Breast epithelium (tissue), 4 donors: ENCODE measurements at places on chromosomes 12 and 14.

DNA sequence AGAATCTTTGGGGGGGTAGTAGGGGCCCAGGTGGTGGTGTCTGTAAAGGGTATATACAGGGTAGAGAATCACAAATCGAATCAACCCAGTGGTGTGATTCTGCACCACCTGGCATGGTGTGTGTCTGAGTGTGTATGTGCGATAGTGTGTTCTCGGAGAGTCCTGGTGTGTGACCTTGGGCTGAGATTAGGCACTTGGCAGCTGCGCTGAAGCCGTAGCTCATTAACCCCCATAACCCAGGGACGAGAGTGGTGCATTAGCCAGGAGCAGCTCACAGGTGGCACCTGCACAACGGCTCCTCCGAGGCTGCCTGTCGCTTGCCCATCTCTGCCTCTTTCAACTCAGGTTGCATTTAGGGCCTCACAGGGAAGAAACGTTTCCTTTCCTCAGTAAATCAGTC lies 15.6 kb upstream of the TESC start:
- H3K4me3 ChIP-seq: no peak overlapping the region
- no peaks in the 10 kb centered on the region for H3K36me3 ChIP-seq
- H3K27ac ChIP-seq: no peak overlapping the region

DNA sequence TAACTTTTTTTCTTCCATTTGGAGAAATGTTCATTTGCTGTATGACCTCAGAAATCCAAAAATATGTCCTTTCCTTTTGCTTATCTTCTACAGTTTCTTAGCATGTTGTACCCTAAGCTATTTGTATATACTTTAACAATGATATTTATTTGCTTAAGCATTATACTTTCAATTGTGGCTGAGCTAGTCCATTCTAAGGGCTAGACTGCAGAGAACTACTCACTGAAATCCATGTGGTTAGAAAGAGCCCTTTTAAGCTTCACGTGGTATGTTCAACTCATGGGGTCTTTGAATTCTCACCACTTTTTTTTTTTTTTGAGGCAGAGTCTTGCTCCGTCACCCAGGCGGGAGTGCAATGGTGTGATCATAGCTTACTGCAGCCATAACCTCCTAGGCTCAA lies 122.5 kb downstream of the HMGA2 start:
- H3K27me3 ChIP-seq: no peaks in the 10 kb centered on the region
- H3K4me1 ChIP-seq: no peaks in the 10 kb centered on the region
- H3K27ac ChIP-seq: no peak overlapping the region
- no peak overlapping the region for H3K4me3 ChIP-seq

- no peak for DNase-seq
- no peak overlapping the region for H3K27ac ChIP-seq
- H3K36me3 ChIP-seq: peaks cover 13% of the 10 kb centered on the region
- H3K4me1 ChIP-seq: no peaks in the 10 kb centered on the region
- no peak overlapping the region for H3K4me3 ChIP-seq
Observed at GRCh38 chr12:112239020-112239419, 113.7 kb downstream of the TRAFD1 start.

GRCh38 chr14:98198385-98198784 lies 1073.6 kb downstream of the BCL11B start:
- H3K27me3 ChIP-seq: no peaks in the 10 kb centered on the region
- no peak overlapping the region for H3K27ac ChIP-seq
- DNase-seq: no peak
- H3K4me1 ChIP-seq: no peaks in the 10 kb centered on the region

- H3K36me3 ChIP-seq: no peaks in the 10 kb centered on the region
- H3K4me3 ChIP-seq: peak overlapping the region; percentile 30
- DNase-seq: no peak
- peak overlapping the region; percentile 82 for H3K27ac ChIP-seq
Observed at GRCh38 chr12:54412786-54413185, 6.3 kb downstream of the ITGA5 start.

DNA sequence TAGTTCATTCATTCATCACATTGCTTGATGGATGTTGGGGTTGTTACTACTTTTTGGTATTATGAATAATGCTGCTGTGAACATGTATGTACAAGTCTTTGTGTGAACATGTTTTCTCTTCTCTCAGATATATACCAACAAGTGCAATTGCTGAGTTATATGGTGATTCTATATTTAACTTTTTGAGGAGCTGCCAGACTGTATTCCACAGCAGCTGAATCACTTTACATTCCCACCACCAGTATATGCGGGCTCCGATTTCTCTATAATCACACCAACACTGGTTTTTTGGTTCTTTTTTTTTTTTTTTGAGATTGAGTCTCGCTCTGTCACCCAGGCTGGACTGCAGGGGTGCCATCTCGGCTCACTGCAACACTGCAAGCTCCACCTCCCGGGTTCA lies 22.2 kb upstream of the PLEKHG6 start:
- H3K27ac ChIP-seq: no peak overlapping the region
- no peaks in the 10 kb centered on the region for H3K27me3 ChIP-seq
- no peak overlapping the region for H3K4me3 ChIP-seq
- no peaks in the 10 kb centered on the region for H3K36me3 ChIP-seq

DNA sequence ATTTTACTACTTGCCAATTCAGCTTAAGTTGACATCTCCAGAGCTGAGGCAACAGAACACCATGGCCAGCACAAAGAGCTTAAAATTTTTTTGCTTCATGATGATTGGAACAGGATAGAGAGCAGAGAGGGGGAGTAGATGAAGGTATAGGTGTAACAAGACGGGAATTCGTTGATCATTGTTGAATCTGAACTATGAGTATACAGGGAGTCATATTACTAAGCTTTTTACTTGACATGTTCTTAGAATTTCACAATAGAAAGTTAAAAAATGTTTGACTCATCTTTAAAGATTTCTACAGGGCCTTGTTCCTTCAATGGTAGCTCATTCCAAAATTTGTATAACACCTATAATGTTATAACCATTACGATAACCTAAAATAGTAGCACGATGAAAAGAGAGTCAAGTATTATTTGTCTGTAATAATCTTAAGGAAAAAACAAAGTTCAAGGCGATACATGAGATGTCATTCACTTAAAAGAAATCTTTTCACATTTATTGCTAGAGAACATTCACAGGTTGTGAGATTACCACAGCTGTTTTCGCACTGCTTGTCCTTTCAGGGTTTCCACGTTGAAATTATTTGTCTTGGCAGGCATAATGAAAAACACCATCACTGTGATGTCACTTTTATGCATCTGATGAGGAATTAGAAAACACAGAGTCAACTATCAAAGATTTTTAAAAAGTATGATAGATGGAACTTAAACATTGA lies 33.9 kb downstream of the SPX start:
- no peak overlapping the region for H3K4me3 ChIP-seq
- H3K4me1 ChIP-seq: no peaks in the 10 kb centered on the region
- DNase-seq: no peak
- H3K36me3 ChIP-seq: no peaks in the 10 kb centered on the region
- H3K27ac ChIP-seq: no peak overlapping the region
- H3K27me3 ChIP-seq: no peaks in the 10 kb centered on the region

- H3K27ac ChIP-seq: no peak overlapping the region
- no peaks in the 10 kb centered on the region for H3K27me3 ChIP-seq
- H3K4me1 ChIP-seq: no peaks in the 10 kb centered on the region
- no peak overlapping the region for H3K4me3 ChIP-seq
- no peaks in the 10 kb centered on the region for H3K36me3 ChIP-seq
- no peak for DNase-seq
Observed at GRCh38 chr14:77219591-77219990, 38.0 kb downstream of the TMEM63C start.

GRCh38 chr12:64450711-64451486 lies 1.0 kb upstream of the TBK1 start:
- no peaks in the 10 kb centered on the region for H3K36me3 ChIP-seq
- H3K27me3 ChIP-seq: no peaks in the 10 kb centered on the region

- no peaks in the 10 kb centered on the region for H3K27me3 ChIP-seq
- H3K36me3 ChIP-seq: no peaks in the 10 kb centered on the region
- DNase-seq: peak; percentile 81
- H3K4me1 ChIP-seq: peaks cover 11% of the 10 kb centered on the region
- peak overlapping the region; percentile 77 for H3K27ac ChIP-seq
- H3K4me3 ChIP-seq: no peak overlapping the region
Observed at GRCh38 chr14:69719501-69719951, 47.4 kb upstream of the SRSF5 start.

GRCh38 chr12:12686925-12687324 lies 9.1 kb downstream of the GPR19 start:
- H3K4me1 ChIP-seq: no peaks in the 10 kb centered on the region
- H3K27me3 ChIP-seq: no peaks in the 10 kb centered on the region
- DNase-seq: no peak
- no peaks in the 10 kb centered on the region for H3K36me3 ChIP-seq
- no peak overlapping the region for H3K27ac ChIP-seq
- no peak overlapping the region for H3K4me3 ChIP-seq

GRCh38 chr12:53176750-53177149 lies 3.8 kb upstream of the ZNF740 start:
- H3K27me3 ChIP-seq: no peaks in the 10 kb centered on the region
- DNase-seq: no peak
- H3K4me3 ChIP-seq: no peak overlapping the region
- no peaks in the 10 kb centered on the region for H3K36me3 ChIP-seq
- H3K4me1 ChIP-seq: peaks cover 14% of the 10 kb centered on the region

- H3K27me3 ChIP-seq: no peaks in the 10 kb centered on the region
- H3K27ac ChIP-seq: no peak overlapping the region
- H3K4me1 ChIP-seq: no peaks in the 10 kb centered on the region
- DNase-seq: no peak
- no peak overlapping the region for H3K4me3 ChIP-seq
- no peaks in the 10 kb centered on the region for H3K36me3 ChIP-seq
Observed at GRCh38 chr14:71728386-71728785, 203.8 kb upstream of the RGS6 start.

GRCh38 chr14:68942296-68943035 lies 36.6 kb downstream of the ACTN1 start:
- peaks cover 22% of the 10 kb centered on the region for H3K4me1 ChIP-seq
- no peak overlapping the region for H3K4me3 ChIP-seq
- H3K36me3 ChIP-seq: no peaks in the 10 kb centered on the region

DNA sequence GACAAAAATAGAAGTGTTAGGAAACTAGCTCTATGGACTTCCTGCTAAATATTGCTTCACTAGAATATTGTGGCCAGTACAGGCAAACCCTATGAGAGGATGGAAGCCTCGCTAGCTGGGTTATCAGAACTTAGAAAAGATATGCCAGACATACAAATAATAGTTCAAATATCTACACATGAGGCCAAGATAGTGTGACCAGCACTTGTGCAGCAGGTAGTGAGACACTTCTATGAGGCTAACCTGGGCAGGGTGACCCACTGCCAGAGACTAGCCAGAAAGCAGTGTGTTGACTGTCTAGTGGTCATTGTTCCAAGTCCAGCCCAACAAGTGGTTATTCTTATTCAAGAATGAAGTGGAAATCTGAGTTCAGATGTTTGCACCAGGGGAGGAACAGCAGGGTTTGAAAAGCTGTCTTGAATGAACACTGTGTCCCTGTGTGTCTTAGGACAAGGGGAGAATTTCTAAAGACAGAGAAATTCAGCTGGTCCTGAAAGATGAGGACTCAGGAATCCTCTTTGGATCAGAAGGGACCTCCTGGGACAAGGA lies 16.3 kb downstream of the TSPAN8 start:
- no peak overlapping the region for H3K4me3 ChIP-seq
- no peaks in the 10 kb centered on the region for H3K27me3 ChIP-seq
- no peaks in the 10 kb centered on the region for H3K4me1 ChIP-seq
- H3K27ac ChIP-seq: no peak overlapping the region
- no peak for DNase-seq

- H3K27me3 ChIP-seq: no peaks in the 10 kb centered on the region
- no peaks in the 10 kb centered on the region for H3K4me1 ChIP-seq
- no peak overlapping the region for H3K27ac ChIP-seq
Observed at GRCh38 chr12:12228402-12228801, 38.4 kb downstream of the LRP6 start.

DNA sequence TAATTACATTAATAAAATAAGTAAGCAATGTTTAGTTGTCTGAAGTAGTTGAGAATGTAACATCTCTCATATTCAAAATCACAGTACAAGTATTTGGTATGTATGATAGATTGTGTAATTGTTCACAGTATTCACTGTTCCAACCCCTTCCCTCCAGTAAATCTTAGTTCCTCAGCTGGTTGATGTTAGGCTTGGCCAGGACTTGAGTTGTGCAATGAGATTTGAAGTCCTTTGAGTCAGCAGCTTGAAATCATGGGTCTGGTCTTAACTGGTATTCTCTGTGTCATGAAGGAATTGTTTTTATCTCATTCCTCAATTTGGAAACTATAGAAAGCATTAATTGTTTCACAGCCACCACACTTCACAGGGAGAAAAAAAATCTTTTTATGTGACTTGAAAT lies 477.1 kb downstream of the FSCB start:
- H3K4me3 ChIP-seq: no peak overlapping the region
- no peaks in the 10 kb centered on the region for H3K27me3 ChIP-seq
- no peaks in the 10 kb centered on the region for H3K36me3 ChIP-seq
- no peak overlapping the region for H3K27ac ChIP-seq
- no peaks in the 10 kb centered on the region for H3K4me1 ChIP-seq
- DNase-seq: no peak

GRCh38 chr14:68692216-68692615 lies 100.7 kb downstream of the ZFP36L1 start:
- H3K27me3 ChIP-seq: no peaks in the 10 kb centered on the region
- no peaks in the 10 kb centered on the region for H3K4me1 ChIP-seq

GRCh38 chr14:69670093-69670492 lies 58.7 kb downstream of the SUSD6 start:
- peaks cover 23% of the 10 kb centered on the region for H3K4me1 ChIP-seq
- H3K27me3 ChIP-seq: no peaks in the 10 kb centered on the region
- no peak for DNase-seq
- peak overlapping the region; percentile 42 for H3K27ac ChIP-seq
- H3K36me3 ChIP-seq: no peaks in the 10 kb centered on the region

DNA sequence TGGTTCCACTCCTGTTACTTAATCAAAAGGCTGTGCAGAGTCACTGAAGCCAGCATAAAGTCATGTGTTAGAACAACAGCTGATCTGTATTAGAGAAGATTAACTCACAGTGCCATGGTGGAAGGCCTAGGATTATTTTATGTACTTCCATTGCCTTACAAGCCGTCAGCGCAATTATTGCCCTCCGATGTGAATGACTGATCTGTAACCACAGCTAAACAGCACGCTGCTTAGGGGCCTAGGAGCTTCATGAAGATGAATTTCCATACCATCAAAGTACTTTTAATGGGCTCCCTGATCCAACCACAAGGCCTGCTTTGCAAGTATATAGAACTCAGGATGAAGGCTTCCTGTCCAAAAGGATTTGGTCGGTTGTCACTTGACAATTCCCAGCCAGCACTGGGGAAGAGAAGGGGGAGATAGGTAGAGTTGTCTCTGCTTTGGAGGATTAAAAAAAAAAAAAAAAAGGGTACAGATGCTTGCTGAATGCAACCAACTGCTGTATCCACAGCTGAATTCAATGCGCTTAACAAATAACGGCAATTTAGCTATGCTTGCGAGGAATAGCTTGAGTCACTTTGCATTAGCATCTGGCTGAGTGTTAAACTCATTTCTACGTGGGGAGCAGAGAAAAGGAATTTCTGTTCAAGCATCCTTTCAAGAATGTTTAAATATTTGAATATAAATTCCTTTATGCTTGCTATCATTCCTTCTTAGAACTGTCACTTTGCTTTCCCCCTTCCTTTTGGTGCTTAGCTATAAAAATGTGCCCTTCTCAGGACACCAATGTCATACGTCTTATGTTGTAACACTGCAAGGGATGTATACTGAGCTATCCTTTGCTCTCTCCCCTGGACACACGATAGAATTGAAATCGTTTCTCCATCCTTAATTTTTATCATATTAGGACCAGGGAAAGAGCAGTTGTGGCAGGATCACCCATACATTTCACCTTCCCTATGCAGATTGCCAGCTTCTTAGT lies 387.8 kb downstream of the SOX5 start:
- no peaks in the 10 kb centered on the region for H3K36me3 ChIP-seq
- no peak overlapping the region for H3K27ac ChIP-seq
- no peak overlapping the region for H3K4me3 ChIP-seq

- H3K36me3 ChIP-seq: no peaks in the 10 kb centered on the region
- no peak overlapping the region for H3K4me3 ChIP-seq
- no peaks in the 10 kb centered on the region for H3K27me3 ChIP-seq
- H3K27ac ChIP-seq: no peak overlapping the region
- no peaks in the 10 kb centered on the region for H3K4me1 ChIP-seq
- no peak for DNase-seq
Observed at GRCh38 chr12:18676996-18677588, 60.7 kb downstream of the PLCZ1 start.
